Stimulated activated CD8-positive, alpha-beta memory T cell treated with anti-CD3 and anti-CD28 coated beads, Interleukin-4, amount 100 ng/mL, for 1 hour (primary cell): ENCODE measurements at places on chromosomes 16 and 17.
A peak's percentile ranks its signal among the peaks of the same experiment; 100 is the strongest.

DNA sequence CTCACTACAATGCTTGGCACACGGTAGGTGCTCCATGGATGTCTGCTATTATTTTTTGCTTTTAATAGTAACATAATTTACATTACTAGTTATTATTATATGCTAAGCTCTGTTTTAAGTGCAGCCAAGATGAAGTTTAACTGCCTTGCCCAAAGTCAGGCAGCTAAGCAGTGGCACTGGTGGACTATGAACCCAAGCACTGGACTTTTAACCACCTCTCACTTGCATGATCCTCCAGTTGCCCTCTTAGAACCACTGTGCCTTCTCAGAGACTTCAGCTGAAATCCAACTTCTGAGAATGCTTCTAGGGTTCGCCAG, 1.5 kb upstream of the ZNF207 start:
- DNase-seq, result no peak

- no peak for DNase-seq
Measured at GRCh38 chr17:28367641-28368305, 2.3 kb downstream of the VTN start.

GRCh38 chr16:87293990-87294389, 23.2 kb downstream of the C16orf95 start:
- no peak for DNase-seq

- DNase-seq, result no peak
Measured at GRCh38 chr16:87367529-87367928, 16.0 kb downstream of the FBXO31 start.

DNA sequence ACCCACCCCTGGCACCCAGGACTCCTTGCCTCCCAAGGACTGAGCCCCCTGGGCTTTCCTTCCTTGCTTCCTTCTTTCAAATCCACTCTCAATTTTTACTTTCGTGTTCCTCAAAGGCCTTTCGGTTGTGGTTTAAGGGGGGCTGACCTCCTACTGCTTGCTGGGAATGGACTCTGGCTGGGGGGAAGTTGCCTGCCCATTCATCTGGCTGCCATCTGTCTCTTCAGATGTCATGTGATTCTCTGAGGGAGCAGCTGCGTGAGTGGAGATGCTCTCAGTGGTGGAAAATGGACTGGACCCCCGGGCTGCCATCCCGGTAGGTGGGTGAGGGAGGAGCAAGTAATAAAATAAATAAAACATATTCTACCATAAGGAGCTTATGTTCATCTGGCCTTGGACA, 93.8 kb upstream of the RPRML start:
- DNase-seq, result no peak

DNA sequence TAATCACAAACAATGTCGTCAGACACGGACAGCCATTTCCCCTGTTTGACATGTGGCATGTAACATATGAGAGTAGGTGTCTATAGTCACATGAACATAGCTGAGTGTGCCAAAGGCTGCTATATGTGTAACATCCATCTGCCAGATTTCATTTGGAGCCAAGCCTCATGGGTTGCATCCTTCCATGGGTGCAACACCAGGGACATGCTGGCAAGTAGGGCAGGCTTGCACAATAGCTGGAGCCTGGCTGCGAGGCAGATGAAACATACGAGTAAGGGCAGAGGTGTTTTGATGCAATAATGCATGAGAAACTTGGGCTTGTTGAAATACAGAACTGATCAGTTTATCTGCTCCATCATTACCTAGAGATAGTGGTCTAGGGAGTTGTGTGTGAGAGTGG, 9.0 kb upstream of the ZNF689 start:
- DNase-seq, result no peak

- no peak for DNase-seq
Measured at GRCh38 chr17:14451729-14452191, 150.9 kb downstream of the HS3ST3B1 start.

DNA sequence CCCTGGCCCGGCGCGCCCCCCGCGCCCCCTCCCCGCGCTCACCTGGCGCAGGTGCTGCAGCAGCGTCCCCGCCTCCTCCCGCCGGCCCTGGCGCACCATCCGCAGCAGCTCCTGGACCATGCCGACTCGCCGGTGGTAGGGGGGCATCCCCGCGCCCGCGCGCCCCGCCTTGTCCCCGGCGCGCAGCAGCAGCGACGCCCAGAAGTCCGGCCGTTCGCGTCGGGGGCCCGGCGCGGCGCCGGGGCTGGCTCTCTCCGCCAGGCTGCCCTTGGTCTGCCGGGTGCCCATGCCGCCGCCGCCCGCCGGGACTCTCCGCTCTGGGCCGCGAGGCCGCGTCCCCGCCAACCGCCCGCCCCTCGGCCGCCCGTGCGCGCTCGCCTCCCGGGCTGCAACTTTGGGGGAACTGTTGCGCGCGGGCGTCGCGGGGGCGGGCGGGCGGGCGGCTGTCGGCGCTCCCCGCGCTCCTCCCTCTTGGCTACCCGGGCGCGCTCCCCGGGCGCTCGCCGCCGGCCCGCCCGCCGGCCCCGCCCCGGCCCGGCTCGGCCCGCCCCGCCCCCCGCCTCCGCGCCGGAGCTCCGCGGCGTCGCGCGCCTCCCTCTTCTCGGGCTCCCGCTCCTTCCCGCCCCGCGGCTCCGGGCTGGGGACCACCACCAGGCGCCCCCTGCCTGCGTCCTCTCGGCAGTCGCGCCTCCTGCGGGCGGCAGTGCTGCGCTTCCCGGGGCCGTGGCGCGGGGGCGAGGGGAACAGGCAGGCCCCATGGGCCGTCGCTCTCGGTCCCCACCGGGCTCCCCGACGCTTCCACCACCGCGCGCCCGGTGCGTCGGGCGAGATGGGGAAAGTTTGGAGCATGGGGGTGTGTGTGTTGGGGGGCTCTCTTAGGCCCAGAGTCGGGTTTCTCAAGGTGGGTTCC, at the start of gene LRRC75A:
Gene LRRC75A, minus strand, starts transcription at position 491 of the 910 bp plus-strand sequence. Its CDS starts 203 bp downstream, at position 288.
- DNase-seq, result peak; percentile 13

DNA sequence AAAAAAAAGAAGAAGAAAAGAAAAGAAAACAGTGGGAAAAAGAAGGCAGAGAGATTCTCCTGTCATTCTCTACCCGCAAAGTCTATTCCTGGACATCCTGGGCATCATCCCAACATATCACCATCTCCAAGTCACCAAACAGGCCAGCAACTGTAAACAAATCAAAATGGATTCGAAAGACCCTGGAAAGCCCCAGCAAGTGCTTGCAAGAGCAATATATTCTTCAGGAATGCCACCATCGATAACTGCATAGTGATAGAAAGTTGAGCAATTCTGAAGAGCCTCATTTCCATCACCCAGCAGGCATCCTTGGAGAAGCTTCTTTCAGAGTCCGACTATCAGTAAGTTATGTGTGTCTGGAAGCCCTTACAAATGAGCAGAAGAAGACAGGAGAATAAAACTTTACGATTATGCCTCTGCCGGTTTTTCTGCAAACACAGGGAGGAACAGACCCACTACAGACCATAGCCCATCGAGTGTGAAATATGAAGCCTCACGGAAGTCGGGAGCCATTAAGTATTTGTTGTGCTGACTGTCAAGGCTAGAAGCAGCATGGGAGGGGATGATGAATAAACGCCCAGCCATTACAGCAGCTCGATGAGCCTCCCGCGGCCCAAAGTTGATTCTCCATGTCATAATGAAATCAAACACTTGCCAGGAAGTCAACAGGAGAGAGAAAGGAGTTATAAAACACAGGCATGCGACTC, 64.5 kb upstream of the SEC14L1 start:
- DNase-seq, result no peak

DNA sequence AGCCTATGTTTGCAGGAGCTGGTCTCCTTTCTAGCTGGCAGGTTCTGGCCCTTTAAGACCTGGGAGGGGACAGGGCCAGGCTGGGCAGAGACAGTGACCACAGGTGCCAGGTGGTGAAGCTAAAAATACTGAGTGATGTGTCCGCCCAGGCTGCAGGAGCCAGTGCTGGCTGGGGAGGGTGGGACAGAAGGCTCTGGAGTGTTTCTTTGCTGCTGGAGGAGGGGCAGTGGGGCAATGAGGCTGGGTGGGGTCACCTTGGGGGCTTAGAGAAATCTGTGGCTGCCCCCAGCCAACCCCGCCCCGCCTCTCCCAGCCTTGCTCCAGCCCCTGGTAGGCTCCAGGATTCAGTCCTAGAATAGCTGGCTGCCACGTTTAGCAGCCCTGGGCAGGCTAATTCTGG, 30.4 kb upstream of the SBK1 start:
- no peak for DNase-seq

DNA sequence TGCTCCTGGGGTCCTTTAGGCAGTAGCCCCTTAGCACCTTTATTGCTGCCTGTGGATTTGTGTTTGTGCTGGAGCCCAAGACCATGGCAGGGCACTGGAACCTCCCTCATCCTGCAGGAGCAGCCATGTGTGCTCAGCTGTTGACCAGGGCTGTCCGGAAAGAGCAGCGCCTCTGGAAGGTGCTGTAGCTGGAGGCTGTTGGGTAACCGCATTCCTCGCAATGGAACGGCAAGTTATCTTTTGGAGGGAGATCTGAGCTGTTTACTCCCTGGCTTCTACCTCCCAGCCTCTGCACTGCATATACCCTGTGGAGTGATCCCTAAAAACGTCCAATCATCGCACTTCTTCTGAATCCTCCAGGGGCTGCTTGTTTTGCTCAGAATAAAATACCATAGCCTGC, 291.0 kb downstream of the SNX29 start:
- no peak for DNase-seq

GRCh38 chr16:53884748-53885147, 180.8 kb downstream of the FTO start:
- no peak for DNase-seq

- no peak for DNase-seq
Measured at GRCh38 chr16:719815-720446, 1.0 kb upstream of the ANTKMT start.

- DNase-seq, result no peak
Measured at GRCh38 chr16:85722128-85722893, 28.6 kb downstream of the C16orf74 start.

- DNase-seq, result no peak
Measured at GRCh38 chr17:78433013-78433727, 54.7 kb downstream of the PGS1 start.

DNA sequence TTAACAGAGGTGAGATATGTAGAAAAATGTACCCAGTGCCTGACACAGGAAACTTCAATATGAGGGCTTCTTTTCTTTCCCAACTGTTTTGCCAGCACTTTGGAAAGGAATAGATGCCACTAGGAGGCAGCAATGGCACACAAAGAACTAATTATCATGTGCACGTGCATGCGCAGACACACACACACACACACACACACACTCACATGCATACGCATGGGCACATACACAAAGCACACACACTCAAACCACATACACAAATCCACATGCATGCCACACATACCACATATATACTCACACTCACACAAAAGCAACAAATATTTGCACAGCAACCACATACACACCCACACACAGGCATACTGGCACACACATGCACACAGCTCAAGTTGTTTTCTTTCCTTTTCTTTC, 8.8 kb upstream of the CEP112 start:
- DNase-seq, result no peak

- DNase-seq, result no peak
Measured at GRCh38 chr17:40686192-40686591, 17.4 kb downstream of the KRT24 start.

GRCh38 chr17:67386965-67387551, 10.0 kb downstream of the PITPNC1 start:
- DNase-seq, result no peak
